Liver (tissue), 10 donors: ENCODE measurements at places on chromosomes 3 and 15.

- no peak for DNase-seq
These were observed 49.7 kb upstream of the BOC start for GRCh38 chr3:113161661-113162060.

- DNase-seq: no peak
These were observed 73.8 kb downstream of the FLNB start for GRCh38 chr3:58082047-58082446.

DNA sequence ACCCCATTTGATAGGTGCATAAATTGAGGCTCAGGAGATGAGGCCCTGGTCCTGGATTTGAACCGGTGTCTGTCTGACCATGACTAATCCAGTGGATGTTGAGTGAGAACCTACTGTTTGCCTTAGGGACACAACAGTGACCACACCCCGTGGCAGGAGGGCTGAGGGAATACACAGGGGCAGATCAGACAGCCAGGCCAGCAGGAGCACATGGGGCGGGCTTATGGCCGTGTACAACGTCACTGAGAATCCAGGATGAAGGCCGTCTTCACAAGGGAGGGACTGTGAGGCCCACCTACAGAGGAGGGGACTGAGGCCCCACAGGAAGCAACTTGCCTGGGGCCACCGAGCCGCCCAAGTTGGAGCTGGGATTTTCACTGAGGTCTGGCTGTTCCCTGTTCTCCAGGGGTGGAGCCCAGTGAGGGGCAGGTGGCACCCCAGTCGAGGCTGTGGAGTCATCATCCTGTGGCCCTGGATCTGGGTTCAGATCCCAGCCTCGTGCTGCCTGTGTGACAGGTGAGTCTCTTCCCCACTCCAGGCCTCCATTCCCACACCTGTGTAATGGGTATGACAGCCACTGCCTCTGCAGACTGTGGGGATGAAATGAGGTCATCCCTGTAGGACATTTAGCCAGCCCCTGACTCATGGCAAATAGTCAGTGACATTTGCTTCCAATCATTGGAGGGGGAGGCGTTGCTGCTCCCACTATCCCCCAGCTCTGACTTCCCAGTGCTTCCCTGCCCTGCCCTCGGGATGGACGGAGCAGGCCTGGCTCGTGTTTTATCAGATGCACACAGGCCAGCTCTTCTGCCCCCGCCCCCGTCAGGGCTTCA is 6.3 kb upstream of the PLXND1 start:
- no peak for DNase-seq

- no peak for DNase-seq
These were observed 133.8 kb upstream of the RARB start for GRCh38 chr3:25294169-25294805.

DNA sequence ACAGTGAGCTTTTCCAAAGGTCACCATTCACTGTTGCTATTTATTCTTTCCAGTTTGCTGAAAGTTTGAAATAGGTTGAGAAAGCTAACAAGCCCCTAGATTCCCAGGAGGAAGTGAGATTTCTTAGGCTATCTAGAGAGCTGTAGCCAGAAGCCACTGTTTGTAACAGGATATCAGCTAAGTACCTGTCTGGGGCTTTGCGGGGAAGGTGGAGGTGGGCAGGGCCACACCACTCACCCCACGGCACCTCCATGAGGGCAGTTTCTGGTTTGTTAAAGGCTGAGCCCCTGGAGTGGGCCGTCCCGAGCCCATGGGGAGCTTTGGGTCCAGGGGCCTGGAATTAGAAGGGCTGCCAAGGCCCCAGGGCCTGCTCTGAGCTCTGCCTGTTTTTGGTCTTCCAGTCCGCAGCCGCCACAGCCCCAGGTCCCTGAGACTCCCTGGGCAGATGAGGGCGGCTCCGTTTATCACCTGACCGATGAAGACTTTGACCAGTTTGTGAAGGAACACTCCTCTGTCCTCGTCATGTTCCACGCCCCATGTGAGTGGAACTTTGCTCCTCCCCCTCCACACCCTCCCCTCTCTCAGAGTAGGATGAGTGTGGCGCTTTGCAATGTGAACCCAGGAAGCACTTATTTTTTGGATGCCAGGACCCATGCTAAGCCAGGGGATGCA is 63.4 kb downstream of the PDIA5 start:
- DNase-seq: peak; percentile 59

- DNase-seq: no peak
These were observed 237.7 kb upstream of the ST8SIA2 start for GRCh38 chr15:92155934-92156333.

DNA sequence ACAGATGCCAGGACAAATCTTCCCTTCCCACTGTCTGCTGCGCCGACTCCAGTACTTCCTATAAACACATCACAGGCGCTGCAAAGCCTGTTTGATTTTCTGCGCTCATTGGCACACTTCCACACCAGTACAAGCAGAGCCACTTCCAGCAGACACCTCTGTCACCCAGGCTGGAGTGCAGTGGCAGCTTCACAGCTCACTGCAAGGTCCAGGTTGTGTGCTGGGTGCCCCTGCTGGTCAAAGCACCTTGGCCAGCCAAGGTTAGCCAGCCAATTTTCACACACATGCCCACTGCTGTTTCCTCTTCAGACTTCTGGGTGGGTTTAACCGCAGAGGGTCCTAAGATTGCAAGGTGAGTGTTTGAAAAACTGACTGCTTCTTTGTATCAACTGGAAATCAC is 4.9 kb downstream of the CHDH start:
- DNase-seq: peak; percentile 42

- no peak for DNase-seq
These were observed 46.8 kb downstream of the KBTBD8 start for GRCh38 chr3:67044955-67045354.

GRCh38 chr3:13093687-13094086 is 20.5 kb upstream of the IQSEC1 start:
- DNase-seq: no peak

- no peak for DNase-seq
These were observed 88.8 kb upstream of the ARHGEF3 start for GRCh38 chr3:56890448-56891091.

GRCh38 chr3:94081884-94082283 is 19.0 kb downstream of the NSUN3 start:
- DNase-seq: no peak

DNA sequence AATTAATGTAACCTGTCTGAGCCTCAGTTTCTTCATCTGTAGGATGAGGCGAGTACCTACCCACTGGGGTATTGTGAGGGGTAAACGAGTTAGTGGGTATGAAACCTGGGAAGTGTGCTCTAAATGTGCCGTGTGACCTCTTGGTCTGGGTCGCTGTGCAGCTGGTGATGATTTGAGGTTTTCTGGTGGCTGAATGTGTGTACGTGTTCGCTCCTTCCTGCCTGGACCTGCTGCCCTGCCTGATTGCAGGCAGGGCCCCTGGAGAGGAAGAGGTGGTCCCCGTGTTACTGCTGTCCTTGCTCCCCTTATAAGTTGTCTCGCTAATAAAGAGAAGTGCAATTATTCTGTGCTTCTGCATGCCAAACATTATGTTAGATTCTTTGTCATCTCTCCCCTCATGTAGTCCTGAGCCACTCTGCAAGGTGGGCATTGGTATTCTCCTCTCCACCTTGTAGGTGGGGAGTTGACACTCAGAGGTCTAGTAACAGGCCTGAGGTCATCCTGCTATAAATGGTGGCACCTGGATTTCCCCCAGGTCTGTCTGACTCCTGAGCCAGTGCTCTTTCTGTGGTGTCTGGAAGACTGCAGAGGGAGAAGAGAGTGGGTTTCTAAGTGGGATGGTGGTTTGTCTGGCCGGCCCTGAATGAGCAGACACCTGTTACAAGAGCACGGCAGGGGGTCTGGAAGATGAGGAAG is 15.7 kb downstream of the PDIA5 start:
- no peak for DNase-seq

GRCh38 chr3:53238051-53238850 is 17.6 kb downstream of the TKT start:
- DNase-seq: no peak

DNA sequence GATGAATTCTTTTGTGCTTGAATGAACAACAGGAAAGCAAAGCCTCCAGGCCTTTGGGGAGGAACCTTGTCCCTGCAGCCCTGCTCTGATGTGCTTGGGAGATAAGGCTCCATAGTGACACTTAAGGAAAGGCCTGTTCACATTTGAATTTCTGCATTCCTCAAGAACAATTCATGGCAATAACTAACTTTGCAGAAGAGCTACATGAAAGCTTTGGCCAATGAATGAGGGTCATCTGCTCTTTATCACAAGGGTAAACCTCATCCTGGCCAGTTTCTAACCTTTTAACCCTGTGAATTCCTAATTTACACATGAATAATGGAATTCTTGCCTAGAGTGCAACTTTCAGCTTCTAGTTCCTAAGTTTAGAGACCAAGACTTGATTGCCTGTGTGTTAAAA is 5.6 kb downstream of the PRTG start:
- no peak for DNase-seq

GRCh38 chr15:58505581-58505980 is 73.8 kb downstream of the LIPC start:
- DNase-seq: no peak

GRCh38 chr3:112755845-112756613 is 90.6 kb downstream of the CD200R1L start:
- DNase-seq: no peak

DNA sequence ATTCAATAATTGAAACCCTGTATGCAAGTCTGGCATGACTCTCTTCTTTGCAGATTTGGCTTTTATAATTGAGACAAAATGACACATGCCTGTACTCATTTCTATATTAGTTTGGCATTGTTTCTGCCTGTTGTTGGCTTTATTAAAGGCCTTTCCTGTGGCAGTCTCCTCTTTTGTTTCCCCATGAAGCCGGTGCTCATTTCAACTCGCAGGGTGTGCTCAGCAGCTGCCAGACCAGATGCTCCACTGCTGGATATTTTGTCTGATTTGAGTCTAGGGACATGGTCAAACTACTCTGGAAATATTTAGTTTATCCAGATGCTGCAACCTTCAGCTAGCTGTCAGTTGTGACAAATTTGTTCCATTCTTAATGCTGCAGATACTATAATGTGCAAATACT is 445.3 kb downstream of the NAALADL2 start:
- no peak for DNase-seq

DNA sequence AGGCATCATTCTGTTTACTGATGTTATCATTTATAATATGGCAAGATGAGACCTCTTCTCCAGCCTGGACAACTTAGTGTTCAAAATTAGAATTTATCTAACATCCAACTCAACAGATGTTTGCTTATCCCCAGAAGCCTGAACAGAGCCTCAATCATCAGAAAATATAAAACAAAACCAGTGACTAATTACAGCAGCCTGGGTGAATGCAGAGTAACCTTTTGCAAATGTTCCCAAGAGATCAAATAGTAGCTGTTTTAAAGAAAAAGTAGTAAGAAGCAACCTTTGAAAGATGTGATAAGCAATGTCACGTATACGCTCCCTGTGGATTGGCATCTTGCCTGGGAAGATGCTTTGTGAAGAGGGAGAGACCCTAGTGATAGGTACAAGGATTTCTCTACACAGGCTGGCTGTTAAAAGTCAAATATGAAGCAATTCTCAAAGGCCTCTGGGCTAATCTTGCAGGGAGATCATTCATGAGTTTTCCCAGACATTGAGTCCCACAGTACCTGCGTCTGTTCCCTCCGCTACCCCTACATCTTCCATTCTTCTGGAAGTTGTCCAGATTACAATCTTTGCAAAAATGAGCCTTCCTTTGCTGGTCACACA is 39.3 kb upstream of the PRICKLE2 start:
- DNase-seq: no peak

DNA sequence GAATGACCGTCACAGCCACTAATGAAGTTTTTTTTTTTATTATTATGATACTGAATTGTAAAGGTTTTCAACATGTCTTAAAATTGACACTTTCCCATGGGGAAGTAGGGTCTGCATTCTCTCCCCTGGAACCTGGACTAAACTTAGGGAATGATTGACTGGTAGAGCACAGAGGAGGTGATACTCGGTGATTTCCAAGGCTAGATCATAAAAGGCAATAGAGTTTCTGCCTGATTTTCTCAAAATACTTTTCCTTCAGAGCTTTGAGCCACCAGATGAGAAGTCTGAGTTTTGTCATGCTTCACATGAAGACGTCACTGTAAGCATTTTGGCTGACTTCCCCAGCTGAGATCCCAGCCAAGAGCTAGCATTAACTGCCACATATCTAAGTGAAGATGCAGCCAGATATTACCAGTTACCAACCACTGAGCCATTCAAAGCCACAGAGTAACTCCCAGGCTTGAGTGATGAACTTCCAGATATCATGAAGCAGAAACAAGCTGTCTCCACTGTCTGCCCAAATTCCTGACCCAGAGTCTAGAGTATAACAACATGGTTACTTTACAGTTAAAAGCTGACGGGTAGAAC is 105.8 kb downstream of the LSAMP start:
- DNase-seq: no peak

DNA sequence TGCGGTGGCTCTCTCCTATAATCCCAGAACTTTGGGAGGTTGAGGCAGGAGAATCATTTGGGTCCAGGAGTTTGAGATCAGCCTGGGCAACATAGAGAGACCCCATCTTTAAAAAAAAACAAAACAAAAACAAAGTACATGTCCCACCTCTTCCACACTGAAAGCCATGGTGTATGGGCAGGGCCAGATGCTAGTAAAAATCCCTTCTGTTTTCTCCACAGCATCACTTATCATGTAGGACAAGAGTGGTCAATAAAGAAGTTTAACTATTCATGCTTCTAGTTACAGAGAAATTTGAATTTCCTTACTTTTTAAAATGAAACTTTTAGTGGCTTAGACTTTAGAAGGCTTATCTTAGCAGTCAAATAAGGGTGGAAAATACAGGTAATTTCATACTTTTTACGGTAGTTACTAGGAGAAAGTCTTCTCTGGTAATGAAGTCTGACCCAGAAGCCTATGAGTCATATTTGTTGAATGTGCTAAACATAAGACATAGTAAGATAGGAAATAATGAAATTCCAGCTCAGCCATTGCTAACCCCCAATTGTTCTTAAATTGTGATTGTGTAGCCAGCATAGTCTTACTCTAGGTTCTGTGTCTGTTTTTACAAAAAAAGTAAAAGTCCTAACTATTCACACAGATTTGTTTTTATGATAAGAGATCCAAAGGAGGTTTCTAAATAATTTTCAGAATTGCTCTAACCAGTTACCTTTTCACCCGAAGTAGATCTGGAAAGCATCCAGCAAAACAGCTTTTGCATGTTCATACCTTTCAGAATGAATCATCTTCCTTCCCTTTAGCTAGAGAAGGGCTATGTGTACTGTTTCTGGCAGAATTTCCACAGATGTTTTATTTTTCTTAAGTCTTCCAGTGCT is 16.4 kb upstream of the ZNF609 start:
- no peak for DNase-seq

GRCh38 chr15:29736012-29736743 is 86.1 kb downstream of the TJP1 start:
- no peak for DNase-seq

GRCh38 chr3:8988384-8988655 is 25.0 kb upstream of the RAD18 start:
- DNase-seq: no peak

GRCh38 chr3:9175421-9175820 is 74.0 kb downstream of the SRGAP3 start:
- no peak for DNase-seq
